Activated naive CD8-positive, alpha-beta T cell treated with anti-CD3 and anti-CD28 coated beads, Interleukin-2, amount 50 U/mL, for 16 hours (primary cell): ENCODE measurements at places on chromosomes 2 and 18.

DNA sequence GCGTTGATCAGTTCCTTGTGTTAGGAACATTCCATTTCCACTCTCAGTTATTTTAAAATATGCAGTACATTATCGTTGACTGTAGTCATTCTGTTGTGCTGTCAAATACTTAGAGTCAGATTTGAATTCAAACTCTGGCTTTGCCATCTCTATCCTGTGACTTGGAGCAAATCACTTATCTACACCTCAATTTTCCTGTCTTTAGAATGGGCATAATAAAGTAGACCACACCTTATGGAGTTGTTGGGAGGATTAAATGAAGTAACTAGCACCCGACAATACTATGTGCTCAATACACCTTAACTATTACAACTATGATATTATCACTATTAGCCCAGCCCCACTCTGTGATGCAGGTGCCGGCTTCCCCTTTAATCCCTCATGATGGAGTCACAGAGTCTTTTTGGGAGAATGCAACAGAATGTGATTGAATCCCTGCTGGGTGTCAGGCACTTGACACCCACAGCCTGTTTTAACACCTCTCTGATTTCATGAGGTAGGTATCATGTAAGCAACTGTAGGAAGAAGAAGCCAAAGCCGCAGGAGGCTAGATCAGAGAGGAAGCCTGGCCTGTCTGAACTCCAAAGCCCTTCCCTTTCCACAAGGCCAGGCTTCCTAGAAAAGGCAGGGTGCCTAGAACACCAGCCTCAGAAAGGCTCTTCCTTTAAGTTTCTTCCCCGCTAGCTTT is 308.4 kb downstream of the NAPG start:
- DNase-seq = no peak

GRCh38 chr2:239395524-239395923 is 5.3 kb downstream of the HDAC4 start:
- DNase-seq = no peak

GRCh38 chr18:32530947-32531651 is 60.4 kb upstream of the GAREM1 start:
- no peak for DNase-seq

DNA sequence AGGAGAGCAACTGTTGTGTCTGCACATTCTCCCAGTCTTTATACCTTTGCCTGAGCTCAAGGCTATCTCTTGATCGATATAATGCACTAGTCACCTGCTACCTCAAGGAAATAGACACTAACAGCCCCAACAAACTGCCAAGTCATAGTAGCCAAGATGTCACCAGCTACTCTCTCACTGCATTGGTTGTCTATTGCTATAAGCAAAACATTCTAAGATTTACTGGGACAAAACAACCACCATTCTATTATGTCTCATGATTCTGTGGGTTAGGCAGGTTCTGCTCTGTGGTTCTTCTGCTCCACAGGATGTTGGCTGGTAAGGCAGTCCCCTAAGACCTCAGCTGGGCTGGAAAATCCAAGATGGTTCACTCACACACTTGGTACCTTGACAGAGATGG is 28.5 kb upstream of the MLPH start:
- no peak for DNase-seq

DNA sequence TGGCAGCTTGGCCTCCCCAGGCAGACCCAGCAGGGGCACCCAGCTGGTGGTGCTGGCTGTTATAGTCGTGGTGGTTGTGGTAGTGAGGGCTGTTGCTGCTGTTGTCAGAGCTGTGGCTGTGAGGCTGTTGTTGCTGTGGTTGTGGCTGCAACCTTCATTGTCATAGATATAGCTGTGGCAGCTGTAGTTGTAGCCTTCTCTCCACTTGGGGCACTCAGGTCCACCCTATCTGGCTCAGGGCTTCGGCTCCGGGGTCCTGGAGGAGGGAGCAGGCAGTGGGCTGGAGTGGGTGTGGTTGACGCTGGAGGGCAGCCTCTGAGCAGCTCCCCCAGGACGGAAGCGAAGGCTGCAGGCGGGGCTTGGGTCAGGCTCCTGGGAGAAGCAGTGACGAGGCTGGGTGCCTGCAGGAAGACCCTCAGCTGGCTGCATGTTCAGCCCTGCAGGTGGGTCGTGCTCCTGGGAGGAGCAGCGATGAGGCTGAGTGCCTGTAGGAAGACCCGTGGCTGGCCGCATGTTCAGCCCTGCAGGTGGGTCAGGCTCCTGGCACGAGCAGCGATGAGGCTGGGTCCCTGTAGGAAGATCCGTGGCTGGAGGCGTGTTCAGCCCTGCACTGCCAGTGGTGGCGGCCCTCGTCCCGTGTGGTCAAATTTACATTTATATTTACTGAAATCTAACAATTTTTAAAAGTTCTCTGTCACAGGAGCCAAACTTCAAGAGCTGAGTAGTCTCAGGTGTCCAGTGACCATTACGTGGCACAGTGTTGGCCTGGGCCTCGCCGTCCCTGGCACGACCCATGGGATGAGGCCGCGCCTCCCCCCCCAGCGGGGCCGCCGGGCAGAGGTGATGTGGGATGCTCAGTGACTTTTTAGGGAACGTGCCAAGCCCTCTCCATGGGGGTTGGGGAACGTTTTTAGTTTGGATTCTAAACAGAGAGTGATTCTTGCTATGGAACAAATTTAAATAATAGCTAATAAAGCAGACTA is 79.2 kb upstream of the PXDN start:
- DNase-seq = no peak

DNA sequence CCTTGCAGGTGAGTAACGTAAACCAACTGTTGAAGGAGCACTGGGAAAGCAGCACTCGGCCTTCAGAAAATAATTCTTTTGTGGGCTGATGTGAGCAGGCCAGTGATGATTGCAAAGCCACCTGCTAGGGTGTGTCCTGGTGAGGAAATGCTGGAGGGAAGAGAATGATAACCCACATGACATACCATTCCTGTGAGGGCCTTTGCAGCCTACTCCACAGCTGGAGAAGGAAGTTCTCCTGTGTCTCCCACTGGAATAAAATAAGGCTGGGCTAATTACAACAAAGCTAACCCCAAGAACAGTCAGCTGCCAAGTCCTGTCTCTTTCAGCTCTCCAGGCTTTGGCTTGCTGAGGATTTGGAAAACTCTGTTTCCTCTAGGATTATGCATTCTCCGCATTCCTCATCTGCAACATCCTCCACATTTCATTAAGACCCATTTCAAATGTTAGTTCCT is 16.7 kb upstream of the DSG1 start:
- DNase-seq = no peak

DNA sequence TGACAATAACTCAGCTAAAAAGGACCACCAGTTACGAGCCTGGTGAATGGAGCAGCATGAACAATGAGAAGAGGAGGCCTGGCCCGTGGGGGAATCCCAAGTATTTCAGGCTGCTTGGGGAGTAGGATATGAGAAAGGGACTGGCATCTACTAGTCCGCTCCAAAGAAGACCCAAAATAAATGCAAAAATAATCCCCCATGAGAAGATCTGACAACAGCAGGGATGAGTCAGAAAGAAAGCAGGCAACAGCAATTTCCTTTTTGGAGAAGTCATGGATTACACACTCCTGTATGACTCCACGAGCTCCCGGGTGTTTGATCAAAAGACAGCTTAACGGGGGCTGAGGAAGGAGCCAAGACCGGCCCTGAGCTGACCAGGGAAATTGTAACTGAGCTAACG is 111.4 kb downstream of the SOX11 start:
- no peak for DNase-seq

DNA sequence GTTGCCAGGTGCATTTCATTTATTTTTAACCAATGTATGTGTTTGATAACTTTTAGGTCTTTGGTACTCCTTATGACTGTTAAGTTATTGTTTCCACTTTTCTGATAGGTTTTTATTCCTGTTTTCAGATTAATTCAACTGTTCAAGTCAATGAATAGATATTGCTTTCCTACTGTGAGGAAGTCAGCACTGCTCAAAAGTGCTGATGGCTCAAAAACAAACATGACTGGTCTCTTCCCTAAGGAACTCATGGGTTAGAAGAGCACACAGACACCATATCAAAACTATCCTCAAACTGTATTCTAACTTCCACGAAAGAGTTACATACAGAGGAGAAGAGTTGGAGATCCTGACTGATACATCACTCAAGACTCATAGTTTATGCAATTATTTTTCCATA is 39.9 kb upstream of the REG3G start:
- no peak for DNase-seq

DNA sequence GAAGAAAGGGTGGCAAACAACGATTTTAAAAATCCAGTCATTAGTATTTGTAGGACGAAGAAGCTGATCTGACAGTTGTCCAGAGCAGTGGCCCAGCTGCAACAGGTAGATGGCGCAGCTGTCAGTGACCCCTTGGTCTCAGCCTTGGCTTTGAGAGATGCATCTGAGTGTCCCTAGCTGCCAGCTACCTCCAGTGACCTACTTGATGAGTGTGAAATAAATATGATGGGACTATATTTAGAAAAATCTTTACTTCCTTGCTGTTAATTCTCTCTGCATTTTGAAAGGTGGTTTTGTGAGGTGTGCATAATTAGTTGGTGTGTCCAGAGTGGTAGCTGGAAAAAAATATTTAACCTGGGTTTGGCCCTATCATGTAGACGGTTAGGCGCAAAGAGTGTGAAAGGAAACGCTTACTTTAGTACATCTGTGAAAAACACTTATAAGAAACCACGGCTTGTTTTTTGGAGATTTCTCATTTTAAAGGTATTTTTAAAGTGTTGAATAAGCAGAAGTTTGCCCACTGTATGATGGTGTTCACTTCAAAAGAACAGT is 963 bp downstream of the INPP1 start:
- no peak for DNase-seq

GRCh38 chr2:234147335-234147861 is 96.9 kb downstream of the SPP2 start:
- no peak for DNase-seq
